ENCODE measurements at places on chromosomes 5 and 9.
A peak's percentile ranks its signal among the peaks of the same experiment; 100 is the strongest.

DNA sequence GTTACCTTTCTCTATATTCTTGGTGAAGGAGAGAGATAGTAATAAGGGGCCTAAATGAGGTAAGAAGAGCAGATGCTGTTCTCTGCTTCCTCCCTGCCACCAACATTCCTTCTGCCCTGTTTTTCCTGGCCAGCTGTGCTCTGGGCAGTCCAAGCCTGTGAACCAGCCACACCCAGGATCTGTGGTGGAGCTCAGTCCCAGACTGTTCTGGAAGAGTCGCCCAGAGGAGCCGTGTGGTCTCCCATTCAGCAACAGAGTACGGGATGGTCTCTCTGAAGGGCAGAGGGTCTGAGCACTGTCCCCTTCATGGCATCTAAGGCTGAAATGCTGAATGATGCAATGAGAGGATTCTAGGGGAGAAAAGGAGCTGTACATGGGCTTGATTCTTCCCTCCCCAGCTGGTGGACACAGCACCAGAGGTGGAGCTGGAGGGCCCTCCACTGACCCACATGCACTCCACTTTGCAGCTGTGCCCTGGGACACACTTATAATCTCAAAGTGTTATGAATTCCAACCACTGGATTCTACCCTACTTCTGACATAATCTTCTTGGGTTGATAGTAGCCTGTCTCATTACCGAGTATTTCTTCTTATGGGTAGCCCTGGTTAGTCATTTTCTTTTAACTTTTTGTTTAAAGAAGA lies 70.8 kb upstream of the RPS23 start:
- DNase-seq: no peak

DNA sequence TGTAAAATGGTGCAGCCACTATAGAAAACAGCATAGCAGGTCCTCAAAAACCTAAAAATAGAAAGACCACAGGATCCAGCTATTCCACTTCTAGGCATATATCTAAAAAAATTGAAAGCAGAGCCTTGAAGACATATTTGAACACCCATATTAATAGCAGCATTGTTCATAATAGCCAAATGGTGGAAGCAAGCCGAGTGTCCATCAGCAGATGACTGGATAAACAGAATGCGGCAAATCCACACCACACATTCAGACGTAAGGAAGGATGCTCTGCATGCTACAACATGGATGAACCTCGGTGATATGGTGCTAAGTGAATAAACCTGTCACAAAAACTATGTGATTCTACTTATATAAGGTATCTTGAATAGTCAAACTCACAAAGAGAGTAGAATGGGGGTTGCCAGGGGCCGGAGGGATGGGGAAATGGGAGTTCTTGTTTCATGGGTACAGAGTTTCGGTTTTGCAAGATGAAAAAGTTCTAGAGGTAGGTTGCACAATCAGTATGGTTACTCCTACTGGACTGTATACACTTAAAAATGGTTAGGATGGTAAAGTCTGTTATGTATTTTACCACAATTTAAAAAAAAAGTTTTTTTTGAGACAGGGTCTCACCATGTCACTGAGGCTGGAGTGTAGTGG lies 17.1 kb upstream of the HSD17B3 start:
- DNase-seq: no peak

GRCh38 chr5:90113108-90113507 lies 296.4 kb downstream of the CETN3 start:
- no peak for DNase-seq

GRCh38 chr9:116057371-116057770 lies 96.2 kb upstream of the PAPPA start:
- no peak for DNase-seq

GRCh38 chr9:113199683-113200329 lies 21.3 kb downstream of the FKBP15 start:
- DNase-seq: no peak

GRCh38 chr9:73183917-73184861 lies 32.5 kb downstream of the ANXA1 start:
- no peak for DNase-seq

DNA sequence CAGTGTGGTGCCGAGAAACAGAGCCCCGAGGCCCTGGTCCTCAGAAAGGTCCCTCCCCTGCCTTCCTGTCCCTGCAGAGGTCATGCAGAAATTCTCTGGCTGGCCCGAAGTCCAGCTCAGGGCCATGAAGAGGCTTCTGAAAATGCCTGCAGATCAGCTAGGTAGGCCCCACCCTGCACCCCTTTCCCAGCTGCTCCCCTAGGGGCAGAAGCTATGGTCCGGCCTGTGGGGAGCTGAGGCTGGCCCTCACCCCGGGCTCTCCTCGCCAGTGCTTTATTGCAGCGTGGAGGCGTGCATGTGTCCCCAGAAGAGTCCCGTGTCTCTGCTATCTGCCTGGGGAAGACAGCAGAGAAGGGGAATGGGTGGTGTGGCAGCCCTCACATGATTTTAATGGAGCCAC lies 19.9 kb downstream of the REXO4 start:
- DNase-seq: no peak

DNA sequence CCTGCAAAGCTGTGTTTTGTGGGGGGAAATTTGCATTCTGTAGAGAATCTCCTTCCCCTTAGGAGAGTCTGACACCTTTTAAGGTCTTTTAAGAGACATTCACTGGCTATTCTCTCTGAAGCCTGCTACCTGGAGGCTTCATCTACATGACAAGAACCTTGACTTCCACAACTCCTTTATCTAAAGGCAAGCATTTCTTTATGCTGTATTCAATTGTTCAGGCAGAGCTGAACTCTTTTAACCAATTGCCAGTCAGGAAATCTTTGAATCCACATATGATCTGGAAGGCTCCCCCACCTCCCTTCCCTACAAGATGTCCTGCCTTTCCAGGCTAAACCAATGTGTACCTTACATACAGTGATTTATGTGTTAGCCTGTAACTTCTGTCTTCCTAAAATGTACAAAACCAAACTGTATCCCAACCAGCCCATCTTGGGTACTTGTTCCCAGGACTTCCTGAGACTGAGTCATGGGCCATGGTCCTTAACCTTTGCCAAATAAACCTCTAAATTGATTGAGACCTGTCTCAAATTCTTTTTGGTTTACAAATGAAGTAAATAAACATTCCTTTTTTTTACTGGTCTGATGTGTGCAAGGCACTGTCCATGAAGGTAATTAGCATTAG lies 9.9 kb downstream of the C9orf85 start:
- no peak for DNase-seq

GRCh38 chr5:39518516-39518915 lies 93.7 kb upstream of the DAB2 start:
- DNase-seq: peak; percentile 87

DNA sequence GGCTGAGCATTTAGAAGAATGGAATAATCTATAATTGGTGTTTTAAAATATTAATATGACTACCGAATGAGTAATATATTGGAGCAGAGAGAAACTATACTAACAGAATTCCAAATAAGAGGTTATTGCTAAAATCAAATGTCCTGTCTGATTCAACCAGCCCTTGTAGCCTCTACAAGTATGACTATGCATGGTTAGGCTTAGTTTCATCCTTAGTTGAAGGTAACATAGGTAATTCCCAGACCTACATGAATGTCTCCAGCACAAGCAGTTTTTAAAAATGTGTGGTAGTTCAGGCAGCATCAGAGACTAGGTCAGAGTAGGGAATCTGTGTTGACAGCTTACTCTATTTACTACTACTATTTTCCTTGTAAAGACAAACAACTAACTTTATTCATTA lies 51.7 kb upstream of the SLC27A6 start:
- DNase-seq: no peak

- DNase-seq: no peak
These were observed 2.1 kb downstream of the ZDHHC21 start for GRCh38 chr9:14690948-14691730.

DNA sequence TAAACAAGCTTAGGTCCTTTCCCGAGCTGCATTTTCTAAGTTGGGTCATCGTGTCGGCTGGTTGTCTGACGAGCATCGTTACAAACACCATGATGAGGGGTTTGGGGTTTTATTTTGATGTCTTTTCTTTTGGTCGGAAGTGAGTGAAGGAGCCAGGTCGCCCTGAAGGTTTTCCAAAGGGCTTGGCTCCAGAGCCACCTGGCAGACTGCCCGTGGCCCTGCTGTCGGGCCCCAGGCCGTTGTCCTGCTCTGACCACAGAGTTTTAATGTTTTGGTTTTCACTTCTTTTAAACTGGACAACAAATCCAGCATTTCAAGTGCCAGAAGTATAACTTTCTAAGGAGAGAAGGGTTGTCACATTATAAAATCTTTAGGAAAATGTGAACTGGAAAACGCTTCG lies 42.3 kb downstream of the TENT4A start:
- DNase-seq: no peak

GRCh38 chr9:70228611-70229010 lies 30.2 kb upstream of the SMC5 start:
- no peak for DNase-seq

DNA sequence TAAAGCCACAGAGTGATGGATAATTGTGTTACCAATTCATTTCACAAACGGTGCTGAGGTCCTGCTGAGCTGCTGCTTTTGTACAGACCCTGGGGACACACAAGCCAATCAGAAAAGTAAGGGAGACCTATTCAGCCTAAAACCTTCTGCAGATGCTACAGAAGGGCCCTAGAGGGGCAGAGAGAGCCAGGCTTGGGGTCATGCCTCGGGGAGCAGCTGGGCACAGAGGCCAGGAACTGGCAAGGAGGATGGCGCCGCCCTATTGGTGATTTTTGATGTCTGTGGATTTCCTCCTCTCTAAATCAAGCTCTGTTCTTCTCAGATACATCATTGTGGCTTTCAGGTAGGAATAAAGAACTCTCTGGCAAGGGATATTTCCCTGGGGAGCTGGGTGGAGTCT lies 181.9 kb downstream of the ZNF462 start:
- DNase-seq: no peak

- no peak for DNase-seq
These were observed 183.3 kb downstream of the MED10 start for GRCh38 chr5:6194906-6195612.

GRCh38 chr9:115146581-115147021 lies 28.6 kb upstream of the TNC start:
- peak; percentile 80 for DNase-seq

DNA sequence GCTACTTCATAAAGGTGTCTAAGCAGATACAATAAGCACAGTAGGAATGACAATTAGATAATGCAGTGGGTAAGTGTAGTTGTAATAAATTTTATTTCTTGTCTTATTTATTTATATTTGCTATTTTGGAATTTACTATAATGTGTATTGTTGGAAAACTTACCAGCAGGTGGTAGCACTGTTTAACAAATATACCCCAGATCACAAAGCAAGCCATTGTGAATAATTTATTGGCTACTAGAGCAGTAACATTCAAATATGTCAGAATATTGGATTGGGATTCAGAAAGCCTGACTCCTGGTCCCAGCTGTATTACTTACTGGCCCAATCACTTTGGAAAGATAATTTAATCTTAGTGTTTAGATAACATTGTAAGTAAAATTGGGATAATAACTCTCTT lies 78.0 kb downstream of the ISOC1 start:
- no peak for DNase-seq

DNA sequence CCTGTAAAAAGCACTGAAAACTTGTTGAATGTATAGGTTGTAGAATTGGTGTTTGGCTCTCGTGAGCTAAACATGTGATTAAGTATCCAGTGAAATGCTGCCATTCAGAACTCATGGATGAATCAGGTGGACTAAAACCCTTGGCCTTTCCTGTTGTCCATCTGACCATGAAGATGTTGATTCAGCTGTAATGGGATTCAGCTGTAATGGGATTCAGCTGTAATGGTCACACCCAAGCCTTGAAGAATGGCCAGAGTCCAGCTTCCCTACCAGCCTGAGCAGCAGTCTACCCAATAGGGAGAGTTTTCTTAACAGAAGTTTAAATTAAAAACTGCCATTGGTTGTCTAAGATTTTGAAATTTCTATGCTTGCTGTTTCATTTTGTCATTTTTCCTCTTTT lies 18.1 kb downstream of the MAMDC2 start:
- no peak for DNase-seq

GRCh38 chr9:113656771-113657670 lies 193.5 kb downstream of the RGS3 start:
- DNase-seq: no peak

Measured in AG04449 (cell line).